ENCODE measurements at places on chromosomes 5 and 9.

- no peak for DNase-seq
These were observed 248.0 kb downstream of the NR3C1 start for GRCh38 chr5:143155455-143155854.

GRCh38 chr5:157900644-157901043 lies 41.7 kb upstream of the CLINT1 start:
- no peak for DNase-seq

GRCh38 chr9:129875687-129876395 lies 40.6 kb downstream of the USP20 start:
- DNase-seq = no peak

DNA sequence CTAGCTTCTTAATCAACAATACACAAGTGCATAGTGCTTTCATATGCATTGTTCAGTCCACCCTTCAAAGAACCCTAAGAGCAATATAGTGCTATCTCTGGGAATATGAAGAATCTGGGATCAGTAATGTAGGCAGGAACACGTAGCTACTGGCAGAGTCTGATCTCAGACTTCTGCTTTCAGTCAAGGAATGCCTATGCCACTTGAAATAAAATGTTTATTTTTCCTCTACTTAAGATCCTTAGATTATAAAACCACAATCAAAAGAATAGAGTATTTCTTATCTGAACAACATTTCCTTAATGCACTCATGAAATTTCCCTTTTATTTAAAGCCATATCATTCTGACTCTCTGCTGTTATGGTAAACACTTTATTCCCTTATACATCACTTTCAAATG lies 1407.8 kb upstream of the C9orf72 start:
- DNase-seq = no peak

GRCh38 chr9:11356067-11356466 lies 743.3 kb upstream of the PTPRD start:
- DNase-seq = no peak

DNA sequence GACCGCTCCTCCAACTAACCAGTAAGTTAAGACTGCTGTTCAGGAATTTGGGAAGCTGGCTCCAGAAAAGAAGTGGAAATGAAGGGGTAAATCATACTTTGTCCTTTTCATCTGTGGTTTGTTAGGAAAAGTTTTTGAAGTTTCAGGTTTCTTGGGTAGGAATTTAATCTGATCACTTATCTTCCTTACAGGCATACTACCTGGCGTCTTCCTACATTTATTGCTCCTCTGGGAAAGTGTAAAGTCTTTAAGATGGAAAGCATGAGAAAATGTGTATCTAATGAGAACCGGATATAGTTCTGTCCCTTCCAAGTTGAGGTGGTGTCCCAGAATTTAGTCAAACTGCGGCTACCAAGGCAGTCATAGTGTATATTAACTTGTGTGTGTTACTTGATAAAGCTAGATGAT lies 1.3 kb downstream of the RASA1 start:
- DNase-seq = no peak
